ENCODE measurements at places on chromosomes 2 and 18. TPM values are rescaled to one million over a fixed set of nuclear protein-coding genes. Genes with fewer than 3 reads are reported as not detected.

- DNase-seq, result no peak
Observed at GRCh38 chr2:198219292-198219691, 414.9 kb downstream of the PLCL1 start.

DNA sequence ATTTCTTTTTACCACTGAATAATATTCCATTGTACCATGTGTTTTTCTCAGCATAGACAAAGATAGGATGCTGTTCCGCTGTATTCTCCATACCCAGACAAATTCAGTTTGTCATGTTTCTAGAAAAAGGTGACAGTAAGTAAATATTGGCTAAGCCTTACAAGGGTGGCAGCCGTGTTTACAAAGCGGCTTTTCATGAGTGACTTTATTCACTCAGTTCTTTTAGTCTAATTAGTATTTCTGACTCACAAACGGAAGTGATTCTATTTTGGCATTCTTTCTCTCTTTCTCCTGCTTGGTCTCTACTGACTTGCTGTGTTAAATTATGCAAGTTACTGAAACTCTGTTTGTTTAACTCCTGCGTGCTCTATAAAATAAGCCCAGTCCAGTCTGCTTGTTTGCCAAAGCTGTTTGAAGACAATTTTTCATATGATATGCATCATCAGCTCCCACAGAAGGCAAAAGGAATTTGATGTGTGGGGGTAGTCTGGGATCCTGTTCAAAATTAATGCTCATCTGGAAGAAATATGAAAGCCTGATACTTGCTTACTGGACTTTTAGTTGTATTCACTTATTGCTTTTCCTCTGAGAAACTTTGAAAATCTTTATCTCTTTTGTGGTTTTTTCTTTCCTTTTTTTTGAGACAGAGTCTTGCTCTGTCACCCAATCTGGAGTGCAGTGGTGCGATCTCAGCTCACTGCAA lies 2.3 kb upstream of the PLEKHH2 start:
- DNase-seq, result no peak

DNA sequence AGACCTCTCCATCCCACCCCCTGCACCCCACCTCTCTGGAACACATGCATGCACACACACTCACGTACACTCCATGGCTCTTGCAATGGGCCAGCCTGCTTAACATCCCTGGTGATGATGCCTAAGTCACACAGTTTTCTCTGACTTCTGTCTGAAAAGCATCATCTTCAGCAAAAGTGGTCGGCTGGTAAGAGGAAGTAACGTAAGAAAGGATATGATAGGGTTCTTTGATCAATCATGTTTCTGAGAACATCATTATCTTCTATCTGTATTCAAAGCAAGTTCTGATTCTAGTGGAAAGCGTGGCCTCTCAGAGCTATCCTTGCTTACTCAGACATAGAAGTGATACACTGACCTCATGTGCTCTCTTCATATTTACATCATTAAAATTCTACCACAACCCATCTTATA lies 11.4 kb upstream of the NDUFV2 start:
- DNase-seq, result no peak

- DNase-seq, result no peak
Observed at GRCh38 chr2:154978710-154979109, 280.2 kb downstream of the KCNJ3 start.

GRCh38 chr2:197878792-197879191 lies 74.4 kb downstream of the PLCL1 start:
- DNase-seq, result no peak

- DNase-seq, result no peak
Observed at GRCh38 chr2:28362991-28363521, 29.6 kb upstream of the FOSL2 start.

MGAT4A gene
- polyA plus RNA-seq, result 31.6 TPM

STARD6 gene
- polyA plus RNA-seq, result 0.25 TPM

PELI1 gene
- polyA plus RNA-seq, result 41.0 TPM

DNA sequence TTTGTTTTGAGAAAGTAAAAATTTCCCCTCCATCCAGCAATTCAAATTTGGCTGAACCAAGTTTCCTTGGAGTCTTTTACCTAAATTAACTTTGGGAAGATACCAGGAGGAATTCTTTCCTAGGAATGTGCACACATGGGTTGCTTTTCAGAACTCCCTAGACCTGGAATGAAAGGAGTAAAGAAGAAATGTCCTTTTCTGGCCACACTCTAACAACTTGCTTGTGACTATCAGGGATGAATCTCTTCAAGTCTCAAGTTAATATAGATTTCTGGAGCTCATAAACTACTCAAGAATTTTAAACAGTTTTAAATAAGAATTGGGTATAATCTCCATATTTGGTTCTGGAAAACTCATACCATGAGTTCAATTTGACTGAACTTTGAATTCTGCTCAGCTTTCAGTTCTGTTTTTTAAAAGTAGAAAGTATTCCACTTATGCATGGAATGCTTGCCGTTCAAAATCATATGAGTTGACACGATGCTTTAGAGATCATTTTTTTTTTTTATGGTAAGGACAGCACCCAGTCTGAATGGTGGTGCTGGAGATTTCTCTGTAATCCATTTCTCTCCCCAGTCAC lies 7.7 kb downstream of the RASGRP3 start:
- no peak for DNase-seq

HOXD12 gene
- 0.30 TPM for polyA plus RNA-seq

HAAO gene
- polyA plus RNA-seq, result 44.5 TPM

DNA sequence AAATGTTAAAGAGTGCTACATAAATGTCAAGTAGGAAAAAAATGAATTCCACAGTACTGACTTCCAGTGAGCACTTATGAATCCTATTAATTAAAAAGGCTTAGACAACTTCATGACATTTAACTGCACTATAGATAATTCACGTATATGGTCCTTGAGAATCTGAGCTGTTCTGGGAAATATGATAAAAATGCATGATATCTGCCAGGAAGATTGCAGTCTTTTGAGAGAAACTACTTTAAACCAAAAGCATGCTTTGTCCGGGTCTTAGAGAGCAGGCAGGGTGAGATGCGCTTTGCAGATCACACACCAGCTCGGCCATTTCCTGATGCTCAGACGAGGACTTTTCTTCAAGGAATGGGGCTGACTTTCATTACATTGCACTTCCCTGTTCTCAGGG lies 42.6 kb downstream of the CMPK2 start:
- DNase-seq, result no peak

CFAP210 gene
- polyA plus RNA-seq, result 1.00 TPM

DNA sequence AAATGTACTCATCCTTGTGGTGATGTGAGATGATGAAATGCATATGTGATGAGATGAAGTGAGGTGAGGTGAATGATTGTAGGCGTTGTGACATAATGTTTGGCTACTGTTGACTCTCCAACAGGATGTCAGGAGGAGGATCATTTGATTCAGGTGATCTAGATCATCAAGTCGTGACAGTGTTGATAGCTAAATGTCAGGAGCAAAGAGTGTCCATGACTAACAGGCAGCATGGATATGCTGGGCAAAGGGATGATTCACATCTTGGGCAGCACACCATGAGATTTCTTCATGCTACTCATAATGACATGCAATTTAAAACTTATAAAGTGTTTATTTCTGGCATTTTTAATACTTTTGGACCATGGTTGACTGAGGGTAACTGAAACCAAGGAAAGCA lies 40.2 kb upstream of the UBXN4 start:
- DNase-seq, result no peak

GAL3ST2 gene
- polyA plus RNA-seq, result 0.18 TPM

MAPRE3 gene
- polyA plus RNA-seq, result 16.8 TPM

- DNase-seq, result peak; percentile 14
Observed at GRCh38 chr2:17538022-17538843, 2.3 kb upstream of the VSNL1 start.

- no peak for DNase-seq
Observed at GRCh38 chr2:222399038-222399783, 25.1 kb upstream of the SGPP2 start.

IL18R1 gene
- 2.5 TPM for polyA plus RNA-seq

DNA sequence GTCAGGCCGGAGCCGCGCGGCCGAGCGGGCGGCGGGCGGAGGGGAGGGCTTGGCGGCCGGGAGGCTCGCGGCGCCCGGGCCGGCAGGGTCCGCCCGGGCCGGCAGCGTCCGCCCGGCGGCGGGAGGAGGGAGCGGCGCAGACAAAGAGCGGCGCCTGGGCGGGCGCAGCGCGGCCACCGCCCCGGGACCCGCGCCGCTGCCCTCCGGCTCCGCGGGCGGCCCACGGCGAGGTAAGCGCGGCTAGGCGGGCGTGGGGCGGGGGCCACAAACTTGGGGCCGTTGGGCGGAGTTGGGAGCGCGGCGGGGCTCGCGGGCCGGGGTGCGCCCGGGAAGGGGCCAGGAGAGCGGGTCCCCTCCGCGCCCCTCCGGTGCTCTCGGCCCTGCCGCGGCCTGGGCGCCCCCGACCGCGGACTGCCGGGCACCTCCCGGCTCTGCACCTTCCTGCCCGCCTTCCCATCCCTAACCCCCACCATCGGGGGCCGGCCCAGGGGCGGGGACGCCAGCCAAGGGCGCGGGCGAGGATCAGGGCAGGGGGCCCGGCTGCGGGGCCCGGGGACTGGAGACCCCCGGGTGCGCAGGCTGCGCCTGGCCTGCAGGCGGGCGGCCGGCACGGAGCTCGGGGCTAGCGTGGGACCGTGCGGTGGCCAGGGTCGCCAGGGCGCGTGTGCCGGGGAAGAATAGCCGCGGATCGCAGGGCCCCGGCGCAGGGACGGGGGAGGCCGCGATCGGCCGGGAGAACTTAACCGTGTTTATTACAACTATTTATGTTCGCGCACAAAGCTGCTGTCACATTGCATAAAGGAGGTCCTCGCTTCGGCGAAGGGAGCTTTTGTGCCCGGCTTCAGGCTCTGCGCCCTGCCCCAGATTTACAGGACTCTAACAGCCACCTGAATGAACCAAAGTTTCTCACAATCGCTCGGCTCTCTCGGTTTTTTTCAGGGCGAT lies at the start of gene NCK2:
NCK2 (plus strand) TSS at position 4 of the 945 bp plus-strand sequence. CDS start 110,152 bp downstream, outside the sequence.
- DNase-seq, result no peak

PLEKHM3 gene
- 12.4 TPM for polyA plus RNA-seq

KLF7 gene
- 23.0 TPM for polyA plus RNA-seq

DNA sequence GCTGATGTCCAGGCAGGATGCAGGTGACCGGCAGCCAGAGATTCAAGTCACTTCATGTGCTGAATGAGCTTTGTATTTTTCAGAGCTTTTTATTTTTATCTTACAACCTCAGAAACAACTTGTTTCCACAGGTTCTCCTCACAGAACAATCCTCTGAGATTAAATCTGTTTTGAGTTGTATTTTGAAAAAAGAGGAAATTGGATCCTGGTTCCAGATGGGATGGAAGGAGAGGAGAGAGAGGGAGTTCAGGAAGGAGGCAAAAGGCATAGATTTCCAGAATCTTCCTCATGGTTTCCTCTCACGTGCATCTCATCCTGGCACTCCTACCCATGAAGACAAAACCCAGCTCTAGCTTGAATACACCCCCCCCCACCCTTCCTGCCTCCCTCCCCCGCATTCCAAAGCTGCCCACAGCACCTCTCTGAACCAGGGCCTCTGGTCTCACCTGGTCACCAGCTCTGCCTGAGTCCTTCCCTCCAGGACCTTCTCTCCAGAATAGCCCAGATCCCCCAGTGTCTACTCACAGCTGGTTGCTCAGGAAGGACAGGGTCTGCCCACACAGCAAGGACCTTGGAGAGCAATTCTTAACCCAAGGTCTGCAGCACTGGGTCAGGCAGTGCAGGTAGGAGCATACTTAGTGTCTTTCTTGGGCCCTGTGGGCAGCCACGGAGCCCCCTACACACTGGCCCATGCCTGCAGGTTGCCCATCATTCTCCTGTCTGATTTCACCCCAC lies 104.7 kb downstream of the ZFP36L2 start:
- DNase-seq, result no peak

DNA sequence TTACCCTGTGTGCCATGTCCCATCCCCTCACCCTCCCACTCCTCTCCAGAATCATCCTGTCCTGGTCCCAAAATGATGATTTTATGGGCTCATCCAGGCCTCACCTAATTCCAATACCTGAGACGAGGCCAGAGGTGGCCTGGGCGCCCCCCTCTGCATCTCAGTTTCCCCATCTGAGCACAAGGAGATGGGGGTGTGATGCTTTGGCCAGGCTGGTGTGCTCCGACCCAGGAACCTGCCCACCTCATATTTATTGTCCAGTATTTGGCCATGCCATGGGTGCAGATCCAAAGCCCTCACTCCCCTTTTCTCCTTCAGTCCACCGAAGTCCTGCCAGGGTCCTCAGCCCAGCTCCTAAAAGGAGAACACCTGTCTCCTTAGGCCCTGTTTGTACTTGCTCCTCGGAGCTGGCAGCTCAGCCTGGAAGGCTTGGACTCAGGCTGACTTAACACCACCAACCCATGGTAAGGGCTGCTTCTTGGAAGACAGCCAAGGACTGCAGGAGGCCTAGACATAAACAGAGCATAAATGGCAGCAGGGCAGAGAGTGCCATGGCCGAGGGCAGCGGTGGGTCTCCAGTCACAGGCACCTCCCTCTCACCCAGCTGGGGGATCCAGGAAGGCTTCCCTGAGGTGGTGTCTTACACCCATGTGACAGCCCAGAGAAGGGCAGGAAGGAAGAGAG lies 3.6 kb downstream of the TEX51 start:
- DNase-seq, result no peak

- DNase-seq, result no peak
Observed at GRCh38 chr2:234022424-234022823, 28.1 kb upstream of the SPP2 start.

DNA sequence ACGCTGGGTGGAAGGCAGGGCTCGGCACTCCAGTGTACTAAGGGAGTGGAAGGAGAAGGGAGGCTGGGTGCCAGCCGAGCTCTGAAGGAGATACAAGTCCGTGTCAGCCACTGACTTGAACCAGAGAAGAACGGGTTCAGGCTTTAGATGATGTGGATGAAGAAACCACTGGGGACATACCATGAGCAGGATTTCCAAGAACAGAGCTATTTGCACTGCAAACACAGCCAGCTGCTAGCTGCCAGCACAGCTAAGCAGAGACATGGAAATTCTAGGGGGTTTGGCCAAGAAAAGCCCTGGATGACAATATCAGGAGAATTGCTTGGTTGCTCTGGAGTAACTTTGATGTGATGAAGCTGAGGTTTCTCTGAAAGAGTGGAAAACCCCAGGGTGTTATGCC lies 5.2 kb downstream of the CD207 start:
- DNase-seq, result no peak

IKZF2 gene
- polyA plus RNA-seq, result 7.8 TPM

- DNase-seq, result no peak
Observed at GRCh38 chr2:88296247-88296646, 126.1 kb downstream of the THNSL2 start.

GRCh38 chr2:18445433-18446320 lies 114.8 kb downstream of the RDH14 start:
- no peak for DNase-seq

ATRAID gene
- polyA plus RNA-seq, result 190 TPM

- DNase-seq, result no peak
Observed at GRCh38 chr2:222301796-222302118, 3.0 kb upstream of the PAX3 start.

UGT1A1 gene
- polyA plus RNA-seq, result 0.29 TPM

DNA sequence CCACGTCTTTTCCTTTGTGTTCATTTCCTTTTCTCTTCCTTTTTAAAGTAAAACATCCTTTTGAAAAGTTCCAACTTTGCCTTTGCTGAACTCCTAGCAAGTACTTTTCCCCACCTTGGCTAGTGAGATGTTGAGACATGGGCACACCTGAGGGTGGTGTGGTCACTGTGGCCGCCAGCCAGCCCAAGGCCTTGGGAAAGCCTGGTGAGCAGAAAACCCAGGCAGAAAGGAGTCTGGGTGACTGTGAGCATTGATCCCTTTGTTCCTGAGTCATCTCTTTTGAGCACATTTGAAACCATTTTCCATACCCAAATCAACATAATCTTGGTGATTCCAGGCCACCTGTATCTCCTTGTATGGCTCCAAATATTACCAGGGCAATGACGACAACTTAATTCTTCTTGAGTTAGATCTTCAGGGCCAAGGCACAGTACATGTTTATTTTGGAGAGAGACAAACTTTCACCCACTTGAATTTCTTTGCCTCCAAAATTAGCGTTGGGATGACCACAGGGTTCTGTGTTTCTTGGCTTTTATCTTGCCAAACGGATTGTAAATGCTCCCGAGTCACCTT lies 14.5 kb downstream of the EPAS1 start:
- no peak for DNase-seq
